Right ventricle myocardium inferior (tissue), 1 donor: ENCODE measurements at places on chromosomes 7 and 10. TPM values are rescaled to one million over a fixed set of nuclear protein-coding genes. Genes with fewer than 3 reads are reported as not detected.
A peak's percentile ranks its signal among the peaks of the same experiment; 100 is the strongest.

DNA sequence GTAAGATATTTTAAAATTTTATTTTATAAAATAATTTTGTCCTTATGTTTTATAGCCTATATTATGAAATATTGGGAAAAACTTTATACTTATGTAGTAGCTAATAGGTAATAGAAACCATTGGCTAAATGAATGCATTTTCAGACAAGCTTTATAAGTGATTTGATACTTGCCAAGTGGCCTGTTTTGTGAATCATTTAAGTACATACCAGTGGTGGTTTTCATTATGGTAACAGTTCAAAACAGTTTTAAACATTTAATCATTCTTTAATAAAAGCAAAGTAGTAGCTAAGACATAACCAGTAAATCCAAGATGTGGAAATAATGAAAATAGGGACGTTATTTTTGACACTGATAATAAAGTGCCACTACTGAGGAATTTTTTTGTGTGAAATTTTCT is 182.2 kb downstream of the PHF14 start:
- no peak for DNase-seq

DNA sequence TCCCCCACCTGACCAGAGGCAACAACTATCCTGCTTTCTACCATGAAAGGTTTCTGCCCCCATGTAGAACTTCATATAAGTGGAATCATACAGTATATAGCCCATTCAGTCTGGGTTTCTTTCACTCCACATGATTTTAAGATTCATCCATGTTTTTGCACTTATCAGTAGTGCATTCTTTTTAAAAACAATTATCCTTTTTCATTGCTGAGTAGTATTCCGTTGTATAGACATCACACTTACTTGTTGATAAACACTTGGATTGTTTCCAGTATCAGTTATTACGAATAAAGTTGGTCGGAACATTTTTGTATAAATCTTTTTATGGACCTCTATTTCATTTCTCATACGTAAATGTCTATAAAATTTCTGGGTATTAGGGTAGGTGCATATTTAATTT is 68.7 kb downstream of the CYCS start:
- no peak for DNase-seq

DNA sequence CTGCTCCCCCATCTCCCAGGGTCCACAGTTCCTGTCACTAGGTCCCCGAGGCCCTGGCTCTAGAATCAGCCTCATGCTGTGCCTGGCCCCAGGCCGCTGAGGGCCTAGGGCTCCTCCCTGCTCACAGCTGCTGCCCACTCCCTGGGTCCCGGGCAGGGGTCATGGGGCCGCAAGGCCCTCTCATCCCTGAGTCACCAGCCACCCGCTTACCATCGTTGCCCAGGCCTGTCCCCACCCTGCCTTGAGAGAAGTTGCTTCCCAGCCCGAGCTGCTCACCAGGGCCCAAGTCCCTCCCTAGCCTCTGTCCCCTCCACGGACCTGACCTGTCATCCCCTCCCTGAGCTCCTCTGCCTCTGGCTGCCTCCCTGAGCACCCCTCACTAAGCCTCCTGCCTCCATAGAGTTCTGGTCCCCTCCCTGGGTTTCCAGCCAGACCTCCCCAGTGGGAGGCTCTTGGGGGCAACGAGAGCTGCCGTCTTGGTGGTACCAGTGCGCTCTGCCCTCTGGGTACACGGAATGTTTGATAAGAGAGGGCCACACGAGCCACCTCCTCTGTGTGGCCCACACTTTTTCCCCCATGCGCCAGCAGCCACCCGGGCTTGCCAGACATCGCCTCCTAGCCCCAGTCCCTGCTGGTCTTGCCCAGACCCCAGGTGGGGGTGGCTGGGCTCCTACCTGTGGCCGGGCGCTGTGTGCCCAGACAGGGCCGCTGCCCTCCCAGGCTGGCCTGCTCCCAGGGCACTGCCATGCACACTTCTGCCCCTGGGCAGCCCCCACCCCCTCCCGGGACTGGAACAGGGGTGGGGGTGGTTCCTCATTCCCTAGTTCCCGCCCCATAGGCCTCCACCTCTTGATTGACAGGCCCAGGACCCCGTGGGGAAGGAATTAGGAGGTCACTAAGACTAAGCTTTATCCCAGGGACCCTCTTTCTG is 21.3 kb downstream of the MLXIPL start:
- peak; percentile 46 for DNase-seq

- no peak for DNase-seq
Measured at GRCh38 chr7:114622221-114622620, 207.6 kb downstream of the FOXP2 start.

DNA sequence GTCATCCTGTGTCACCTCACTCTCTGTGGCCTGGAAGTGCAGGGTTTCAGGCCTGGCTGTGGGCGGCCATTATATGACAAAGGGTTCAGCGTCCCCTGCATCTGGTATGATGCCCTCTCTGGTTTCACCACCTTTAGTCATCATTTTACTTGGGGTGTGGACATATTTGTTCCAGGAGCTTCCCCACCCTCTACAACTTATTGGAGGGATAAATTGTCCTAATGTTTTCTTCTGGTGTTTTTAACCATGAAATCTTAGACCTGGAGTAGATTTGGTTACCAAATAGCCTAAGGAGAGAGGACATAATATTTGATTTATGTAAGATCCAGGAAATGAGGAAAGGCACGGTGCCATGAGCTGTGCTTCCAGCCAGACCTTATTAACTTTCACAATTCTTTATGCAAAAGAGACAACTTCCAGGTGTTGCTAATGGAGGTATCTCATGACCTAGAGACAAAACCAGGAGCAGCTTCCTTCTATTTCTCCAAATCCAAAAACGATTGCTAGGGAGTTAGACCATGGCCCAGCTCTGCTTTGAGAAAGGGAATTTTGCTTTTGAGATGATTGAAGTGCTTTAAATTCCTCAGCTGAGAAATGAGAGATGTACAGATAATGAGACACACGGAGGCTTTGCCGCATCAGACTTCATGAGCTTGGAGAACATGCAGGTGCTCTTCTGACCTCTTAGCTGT is 20.9 kb downstream of the WBP1L start:
- DNase-seq: no peak

DNA sequence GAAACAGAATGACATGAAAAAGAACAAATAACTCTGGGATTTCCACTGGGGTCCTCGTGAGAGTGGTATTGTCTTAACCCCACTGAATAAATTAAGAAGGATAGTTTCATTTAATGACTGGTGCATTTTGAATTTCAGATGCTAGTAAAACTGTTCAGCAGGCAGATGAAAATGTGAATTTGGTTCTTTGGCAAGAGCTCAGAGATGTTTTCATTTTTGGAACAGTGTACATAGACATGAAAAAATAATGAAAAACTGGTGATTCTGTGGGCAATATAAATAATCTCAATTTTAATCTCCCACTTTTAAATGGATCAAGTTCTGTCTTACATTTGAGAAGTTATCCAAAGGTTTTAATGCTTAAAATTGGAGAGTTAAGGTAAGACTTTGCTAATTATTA is 84.1 kb downstream of the TRIL start:
- DNase-seq: no peak

DNA sequence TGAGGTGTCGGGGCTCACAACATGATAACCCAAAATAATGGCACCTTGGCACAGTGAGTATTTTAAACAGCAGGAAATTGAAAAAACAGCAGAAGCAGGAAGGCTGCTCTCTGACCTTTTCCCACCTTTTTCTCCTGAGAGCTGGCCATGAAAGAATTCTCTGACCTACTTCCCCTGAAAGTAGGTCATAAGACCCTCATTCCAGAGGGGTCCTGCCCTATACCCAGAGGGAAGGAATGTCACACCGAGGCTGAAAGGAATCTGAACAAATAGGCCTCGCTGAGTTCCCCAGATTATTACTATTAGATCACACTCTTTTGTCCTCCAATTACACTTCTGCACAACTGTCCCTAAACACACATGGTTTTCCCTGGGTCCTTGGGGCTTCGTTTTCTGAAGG is 18.8 kb downstream of the CPVL start:
- DNase-seq: no peak

DNA sequence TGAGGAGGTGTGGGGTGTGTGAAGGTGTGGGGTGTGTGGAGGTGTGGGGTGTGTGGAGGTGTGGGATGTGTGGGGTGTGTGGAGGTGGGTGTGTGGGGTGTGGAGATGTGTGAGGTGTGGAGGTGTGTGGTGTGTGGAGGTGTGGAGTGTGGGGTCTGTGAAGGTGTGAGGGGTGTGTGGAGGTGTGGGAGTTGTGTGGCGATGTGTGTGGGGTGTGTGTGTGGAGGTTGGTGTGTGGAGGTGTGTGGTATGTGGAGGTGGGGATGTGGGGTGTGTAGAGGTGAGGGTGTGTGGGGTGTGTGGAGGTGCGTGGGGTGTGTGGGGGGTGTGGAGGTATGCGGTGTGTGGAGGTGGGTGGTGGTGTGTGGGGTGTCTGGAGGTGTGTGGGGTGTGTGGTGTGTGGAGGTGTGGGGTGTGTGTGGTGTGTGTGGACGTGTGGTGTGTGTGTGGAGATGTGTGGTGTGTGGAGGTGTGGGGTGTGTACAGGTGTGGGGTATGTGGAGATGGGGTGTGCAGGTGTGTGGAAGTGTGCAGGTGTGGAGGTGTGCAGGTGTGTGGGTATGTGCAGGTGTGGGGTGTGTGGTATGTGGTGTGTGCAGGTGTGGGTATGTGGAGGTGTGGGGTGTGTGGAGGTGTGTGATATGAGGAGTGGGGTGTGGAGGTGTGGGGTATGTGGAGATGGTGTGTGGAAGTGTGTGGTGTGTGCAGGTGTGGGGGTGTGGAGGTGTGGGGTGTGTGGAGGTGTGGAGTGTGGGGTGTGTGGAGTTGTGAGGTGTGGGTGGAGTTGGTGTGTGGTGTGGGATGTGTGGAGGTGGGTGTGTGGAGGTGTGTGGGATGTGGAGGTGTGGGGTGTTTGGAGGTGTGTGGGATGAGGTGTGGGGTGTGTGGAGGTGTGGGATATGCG is 34.5 kb downstream of the SPDYE17 start:
- no peak for DNase-seq

- no peak for DNase-seq
Measured at GRCh38 chr7:151631570-151631952, 111.9 kb upstream of the RHEB start.

The FFAR4 gene
- total RNA-seq: 0.24 TPM

The STOX1 gene
- 0.41 TPM for total RNA-seq

The FANK1 gene
- 0.51 TPM for total RNA-seq

The DRGX gene
- total RNA-seq: not detected
